ENCODE measurements at places on chromosomes 13 and 19.

DNA sequence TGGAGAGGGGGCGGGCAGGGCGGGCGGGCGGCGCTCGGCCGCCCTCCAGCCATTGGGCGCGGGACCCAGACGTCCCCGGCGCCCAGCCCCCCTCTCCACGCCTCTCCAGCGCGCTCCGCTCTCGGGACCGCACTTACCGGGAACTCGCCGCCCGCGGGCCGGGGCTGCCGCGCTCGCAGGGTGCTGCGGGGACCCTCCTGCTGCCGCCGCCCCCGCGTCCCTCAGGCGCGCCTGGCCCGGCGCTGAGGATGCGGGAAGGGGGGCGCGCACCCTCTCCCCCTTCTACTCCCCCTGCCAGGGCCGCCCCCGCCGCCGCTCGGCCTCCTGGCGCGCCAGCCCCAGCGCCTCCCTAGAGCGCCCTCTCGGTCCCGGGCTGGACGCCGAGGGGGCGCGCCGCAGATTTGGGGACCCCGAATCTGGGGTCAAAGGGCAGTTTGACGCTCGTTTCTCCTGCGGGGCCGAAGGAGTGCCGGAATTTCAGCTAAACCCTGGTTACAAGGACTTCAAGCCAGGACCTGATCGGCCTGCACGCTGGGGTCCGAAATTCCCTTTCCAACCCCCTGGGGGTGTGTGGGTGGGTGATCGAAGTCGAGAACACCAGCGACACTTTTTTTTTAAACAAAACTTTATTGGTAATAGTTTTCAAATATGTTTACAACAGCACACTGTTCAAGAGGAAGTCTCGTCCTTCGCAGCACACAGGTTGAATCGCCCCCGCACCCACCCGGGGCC, 696 bp upstream of the SAMD1 start:
- DNase-seq: peak; percentile 80

- DNase-seq: no peak
Measured at GRCh38 chr13:99646866-99647595, 145.8 kb downstream of the TM9SF2 start.

DNA sequence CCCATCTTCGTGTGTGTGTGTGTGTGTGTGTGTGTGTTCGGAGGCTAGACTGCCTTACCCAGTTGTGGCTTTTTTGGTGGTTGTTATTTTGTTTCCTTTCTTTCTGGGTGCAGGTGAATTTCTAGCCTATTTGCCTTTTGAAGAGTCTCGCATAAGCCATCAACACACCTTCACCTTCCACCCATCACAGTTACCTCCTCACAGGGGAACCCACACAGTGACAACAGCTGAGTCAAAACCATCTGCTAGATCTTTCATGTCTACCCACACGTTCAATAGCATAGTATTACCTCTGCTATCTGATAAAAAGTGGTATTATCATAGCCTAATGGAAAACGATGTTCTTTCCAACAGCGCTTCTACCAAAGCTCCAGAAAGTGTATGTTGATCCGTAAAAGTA, 303.2 kb upstream of the TMTC4 start:
- DNase-seq: no peak

GRCh38 chr19:7638802-7639465, 2.0 kb downstream of the STXBP2 start:
- DNase-seq: no peak

DNA sequence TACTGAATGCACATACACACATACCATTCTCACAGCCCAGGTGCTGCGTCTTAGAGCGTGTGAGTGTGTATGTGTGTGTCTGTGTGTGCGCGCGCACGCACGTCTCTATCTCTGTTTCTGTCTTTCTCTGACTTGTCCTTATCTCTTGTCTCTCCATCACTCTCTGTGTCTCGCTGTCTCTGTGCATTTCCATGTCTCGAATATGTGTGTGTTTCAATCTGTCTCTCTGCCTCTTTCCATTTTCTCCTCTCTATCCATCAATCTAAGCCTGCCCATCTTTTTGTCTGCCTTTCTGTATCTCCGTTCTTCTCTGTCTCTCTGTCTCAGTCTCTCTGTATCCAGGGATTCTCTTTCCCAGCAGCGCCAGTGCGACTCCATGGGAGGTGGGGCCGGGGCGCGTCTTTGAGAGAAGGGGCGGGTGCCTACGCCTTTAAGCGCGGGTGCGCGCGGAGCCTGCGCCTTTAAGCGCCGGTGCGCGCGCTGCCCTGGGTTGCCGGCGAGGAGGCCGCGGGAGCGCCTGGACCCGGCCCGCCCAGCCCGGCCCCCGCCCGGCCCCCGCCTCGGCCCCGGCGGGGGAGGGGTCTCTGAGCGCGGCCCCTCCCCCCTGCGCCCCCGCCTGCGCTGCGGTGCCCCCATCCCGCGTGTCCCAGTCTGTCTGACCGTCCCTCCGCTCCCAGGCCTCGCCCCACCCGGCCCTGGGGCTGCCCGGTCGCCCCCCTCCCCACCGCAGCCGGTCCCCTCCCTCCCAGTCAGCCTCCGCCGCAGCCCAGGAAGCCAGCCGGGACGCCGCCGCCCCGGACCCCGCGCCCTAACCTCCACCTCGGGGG, at the start of gene LRFN3:
TSS of gene LRFN3 (plus strand) at position 464 of the 827 bp plus-strand sequence. CDS start 3,052 bp downstream, outside the sequence.
- peak; percentile 79 for DNase-seq

All from femur (tissue), 1 donor.